ENCODE measurements at places on chromosomes 11 and 22.

GRCh38 chr11:22433094-22433455 is 94.9 kb downstream of the SLC17A6 start:
- DNase-seq, result no peak

- DNase-seq, result no peak
These were observed 1.2 kb downstream of the RAG2 start for GRCh38 chr11:36596880-36597279.

DNA sequence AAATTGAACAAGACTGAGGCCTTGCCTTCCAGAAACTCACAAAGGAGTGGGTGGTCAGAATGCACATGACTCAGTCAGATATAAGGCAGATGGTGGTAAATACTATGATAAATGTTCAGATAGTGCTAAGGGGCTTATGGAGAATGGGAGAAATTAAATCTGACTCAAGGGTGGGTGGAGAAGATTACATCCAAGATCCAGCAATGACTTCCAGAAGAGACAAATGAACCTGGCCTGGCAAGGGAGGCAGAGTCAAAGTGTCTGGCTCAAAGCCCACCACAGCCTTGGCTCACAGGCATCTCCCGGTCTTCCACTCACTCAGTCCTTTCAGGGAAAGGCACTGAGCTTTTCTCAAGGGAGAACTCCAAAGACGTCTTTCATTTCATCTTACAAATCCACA is 6.1 kb upstream of the ZBTB16 start:
- no peak for DNase-seq

DNA sequence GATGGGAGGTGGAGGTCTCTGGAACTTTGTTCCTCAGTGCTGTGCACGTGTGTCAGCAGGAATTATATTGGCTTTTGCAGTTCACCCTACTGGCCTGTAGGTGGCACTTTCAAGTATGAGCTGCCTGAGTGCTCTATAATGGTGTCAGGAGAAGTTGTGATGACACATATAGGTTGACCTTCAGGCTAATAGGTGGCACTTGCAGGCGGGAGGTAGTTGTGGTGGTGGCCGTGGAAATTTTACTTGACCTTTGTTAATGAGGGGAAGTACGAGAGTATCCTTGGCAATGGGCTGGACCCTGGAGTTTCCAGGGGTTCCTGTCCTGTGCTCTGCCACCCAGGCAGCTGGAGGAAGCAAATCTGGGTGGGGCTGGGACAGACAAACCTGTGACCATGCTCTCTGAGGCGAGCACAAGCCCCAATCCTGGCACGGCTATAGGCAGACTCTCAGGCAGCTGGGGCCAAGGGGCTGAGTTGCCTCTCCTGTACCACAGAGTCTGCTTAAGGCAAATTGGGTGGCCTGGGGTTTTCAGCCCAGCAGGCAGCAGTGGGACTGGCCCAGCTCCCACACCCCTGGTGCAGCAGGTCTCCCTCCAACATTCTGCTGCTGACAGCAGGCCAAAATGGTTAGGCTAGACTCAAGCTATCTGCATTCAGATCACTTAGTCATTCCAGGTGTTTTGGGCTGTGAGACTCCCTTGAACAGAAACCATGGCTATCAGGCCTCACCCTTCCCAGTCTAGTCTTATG is 147.5 kb upstream of the CTSC start:
- DNase-seq, result no peak

- DNase-seq, result no peak
These were observed 32.1 kb upstream of the PCF11 start for GRCh38 chr11:83124636-83125424.

GRCh38 chr11:44417731-44418455 is 108.0 kb upstream of the ALX4 start:
- no peak for DNase-seq

DNA sequence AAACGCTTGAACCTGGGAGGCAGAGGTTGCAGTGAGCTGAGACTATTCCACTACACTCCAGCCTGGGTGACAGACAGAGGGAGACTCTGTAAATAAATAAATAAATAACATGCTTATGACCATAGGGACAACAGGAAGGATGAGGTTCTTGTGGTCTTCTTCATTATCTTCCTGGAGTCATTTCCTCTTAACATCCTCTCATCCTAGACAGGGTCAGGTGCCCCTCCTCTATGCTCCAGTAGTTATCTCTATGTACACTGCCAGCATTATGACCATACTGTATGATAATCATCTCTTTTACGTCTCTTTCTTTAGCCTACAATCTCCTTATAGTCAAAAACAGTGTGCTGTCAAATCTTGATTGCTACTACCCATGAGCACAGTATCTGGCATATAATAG is 17.7 kb downstream of the RAB30 start:
- DNase-seq, result no peak

DNA sequence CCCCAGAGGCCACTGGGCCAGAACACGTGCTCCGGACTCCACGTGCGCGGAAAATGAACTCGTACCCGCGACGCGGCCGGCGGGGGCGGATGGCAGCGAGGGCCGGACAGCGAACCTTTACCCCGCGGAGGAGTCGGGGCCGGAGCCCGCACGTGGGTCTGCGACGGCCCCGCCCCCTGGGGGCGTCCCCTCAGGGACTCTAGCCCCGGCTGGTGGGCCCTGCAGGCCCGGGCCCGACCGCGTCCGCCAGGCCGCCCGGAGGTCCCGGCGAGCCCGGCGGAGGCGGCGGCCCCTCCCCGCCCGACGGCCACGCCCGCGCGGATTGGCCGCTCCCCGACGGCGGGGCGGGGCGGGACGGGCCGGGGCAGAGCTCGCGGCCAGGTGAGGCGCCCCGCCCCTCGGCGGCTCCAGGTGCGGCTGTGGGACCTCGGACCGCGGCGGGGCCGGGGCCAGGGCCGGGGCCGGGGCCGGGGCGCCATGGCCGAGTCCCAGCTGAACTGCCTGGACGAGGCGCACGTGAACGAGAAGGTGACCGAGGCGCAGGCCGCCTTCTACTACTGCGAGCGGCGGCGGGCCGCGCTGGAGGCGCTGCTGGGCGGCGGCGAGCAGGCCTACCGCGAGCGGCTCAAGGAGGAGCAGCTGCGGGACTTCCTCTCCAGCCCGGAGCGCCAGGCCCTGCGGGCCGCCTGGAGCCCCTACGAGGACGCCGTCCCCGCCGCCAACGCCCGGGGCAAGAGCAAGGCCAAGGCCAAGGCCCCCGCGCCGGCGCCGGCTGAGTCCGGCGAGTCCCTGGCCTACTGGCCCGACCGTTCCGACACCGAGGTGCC is at the start of gene FAM83F:
Gene FAM83F, plus strand, starts transcription at position 389 of the 827 bp plus-strand sequence. Its CDS starts 89 bp downstream, at position 478.
- DNase-seq, result peak; percentile 22

DNA sequence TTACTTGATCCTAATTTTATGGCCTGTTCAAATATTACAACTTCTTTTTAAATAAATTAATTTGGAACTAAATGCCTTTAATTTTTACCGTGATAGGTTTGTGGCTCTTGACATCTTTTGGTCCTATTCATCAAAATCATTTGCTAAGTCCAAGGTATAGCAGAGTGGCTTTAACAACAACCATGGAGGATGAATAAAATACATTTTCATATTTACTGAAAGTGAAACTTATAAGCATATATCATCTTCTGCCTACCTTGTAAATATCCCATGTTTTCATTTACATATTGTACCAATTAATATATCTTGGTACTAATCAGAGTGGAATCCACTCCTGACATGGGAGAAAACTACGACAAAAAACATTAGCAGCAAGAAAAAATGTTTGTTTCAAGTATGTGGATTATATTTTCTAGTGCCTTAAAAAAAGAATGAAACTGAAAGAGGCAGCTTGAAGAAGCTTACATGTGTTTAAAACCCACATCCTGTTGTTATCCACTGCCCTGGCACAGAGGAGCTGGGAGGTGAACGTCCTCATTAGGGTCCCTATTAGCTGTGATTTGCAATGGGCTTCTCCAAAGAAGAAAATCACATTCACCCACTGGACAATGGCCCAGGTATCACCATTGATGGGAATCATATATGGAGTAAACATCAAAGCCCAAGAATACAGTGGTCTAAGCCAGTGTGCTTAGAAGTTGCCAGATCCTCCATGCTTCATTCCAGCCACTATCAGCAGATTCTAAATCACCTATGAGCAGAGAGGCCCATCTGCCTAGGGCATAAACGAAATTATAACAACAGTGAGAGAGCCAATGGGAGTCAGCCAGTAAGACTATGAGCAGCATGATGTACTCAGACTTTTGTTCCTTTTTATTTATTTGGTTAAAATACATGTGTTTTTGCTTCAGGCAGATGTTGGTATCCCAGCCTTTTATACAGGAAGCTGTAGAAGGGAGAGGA is 84.7 kb downstream of the MAML2 start:
- DNase-seq, result no peak

DNA sequence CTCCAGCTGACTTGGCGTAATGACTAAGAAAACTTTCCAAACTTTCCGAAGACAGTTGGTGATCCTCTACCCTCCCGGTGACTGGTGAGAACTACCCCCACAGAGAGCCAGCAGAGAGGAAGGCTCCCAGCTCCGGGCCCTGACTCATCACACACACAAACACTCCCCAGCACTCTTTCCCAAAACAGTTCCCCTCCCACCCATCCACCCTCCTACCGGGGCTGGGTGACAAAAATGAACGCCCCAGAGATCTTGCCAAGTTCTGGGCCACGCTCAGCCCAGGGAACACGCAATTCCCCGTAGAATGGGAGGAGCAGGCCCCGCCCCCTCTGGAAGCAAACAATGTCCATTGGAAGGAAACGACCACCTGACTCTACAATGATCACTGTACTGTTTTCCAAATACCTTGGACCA is 21.3 kb upstream of the JAM3 start:
- DNase-seq, result no peak

GRCh38 chr11:88552379-88553062 is 215.0 kb upstream of the CTSC start:
- DNase-seq, result peak; percentile 35

DNA sequence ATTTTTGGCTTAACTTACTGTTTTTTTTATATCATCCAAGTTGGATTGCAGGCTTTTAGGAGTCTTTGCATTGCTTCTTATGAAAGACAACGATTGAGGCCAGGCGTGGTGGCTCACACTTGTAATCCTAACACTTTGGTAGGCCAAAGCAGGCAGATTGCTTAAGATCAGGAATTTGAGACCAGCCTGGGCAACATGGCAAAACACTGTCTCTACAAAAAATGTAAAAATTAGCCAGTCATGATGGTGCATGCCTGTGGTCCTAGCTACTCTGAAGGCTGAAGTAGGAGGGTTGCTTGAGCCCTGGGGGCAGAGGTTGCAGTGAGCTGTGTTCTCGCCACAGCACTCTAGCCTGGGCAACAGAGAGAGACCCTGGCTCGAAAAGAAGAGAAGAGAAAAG is 56.6 kb downstream of the BID start:
- no peak for DNase-seq

GRCh38 chr11:96293109-96293508 is 49.9 kb downstream of the MAML2 start:
- DNase-seq, result no peak

DNA sequence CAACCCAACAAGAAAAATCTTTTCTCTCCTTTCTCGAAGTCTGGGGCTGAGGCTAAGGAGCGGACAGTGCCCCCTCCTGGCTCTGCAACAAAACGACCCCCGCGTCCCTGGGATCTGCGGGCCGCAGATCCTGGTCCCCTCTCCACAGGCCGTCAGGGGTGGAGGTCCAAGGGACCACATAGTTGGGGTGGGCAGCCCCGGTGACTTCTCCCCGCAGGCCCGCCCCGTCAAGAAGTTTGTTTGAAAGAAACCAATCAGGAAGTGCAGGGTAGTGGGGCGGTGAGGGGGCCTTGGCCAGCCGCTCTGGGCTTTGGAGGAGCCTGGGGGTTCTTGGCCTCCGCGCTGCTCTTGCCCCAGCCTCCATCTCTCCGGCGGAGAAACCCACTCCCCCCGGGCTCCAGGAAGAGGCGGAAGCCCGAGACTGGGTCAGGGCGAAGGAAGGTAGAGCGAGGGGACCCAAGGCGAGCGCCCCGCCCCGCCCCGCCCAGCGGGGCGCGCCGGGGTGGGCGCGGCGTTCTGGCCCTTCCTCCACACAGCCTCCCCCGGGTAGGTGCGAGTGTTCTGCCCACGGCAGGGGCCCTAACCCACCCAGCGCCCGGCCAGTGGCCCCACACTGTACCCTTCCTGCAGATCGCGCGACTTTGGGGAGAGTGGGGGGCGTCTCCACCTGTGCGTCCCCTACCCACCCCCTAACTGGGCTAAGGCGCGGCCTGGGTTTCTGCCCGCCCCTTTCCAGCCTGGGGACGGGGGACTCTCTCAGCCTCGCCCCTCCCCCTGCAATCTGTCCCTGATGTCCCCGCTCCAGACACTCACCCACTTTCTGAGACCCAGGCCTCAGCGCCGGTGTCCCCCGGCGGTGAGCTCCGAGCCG is 1.3 kb downstream of the TP53I11 start:
- DNase-seq, result peak; percentile 10

DNA sequence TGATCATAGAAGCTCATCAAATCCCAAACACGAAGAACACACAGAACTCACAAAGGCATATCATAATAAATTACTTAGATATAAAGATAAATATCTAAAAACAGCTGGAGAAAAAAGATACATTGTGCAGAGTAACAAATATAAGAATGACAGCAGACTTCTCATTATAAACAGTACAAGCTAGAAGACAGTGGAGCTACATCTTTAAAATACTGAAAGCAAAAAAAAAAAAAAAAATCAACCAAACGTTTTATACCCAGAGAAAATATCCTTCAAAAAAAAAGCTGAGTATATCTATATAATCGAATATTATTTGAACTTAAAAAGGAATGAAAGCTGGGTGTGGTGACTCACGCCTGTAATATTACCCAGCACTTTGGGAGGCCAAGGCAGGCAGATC is 90.0 kb downstream of the SBF2 start:
- no peak for DNase-seq

DNA sequence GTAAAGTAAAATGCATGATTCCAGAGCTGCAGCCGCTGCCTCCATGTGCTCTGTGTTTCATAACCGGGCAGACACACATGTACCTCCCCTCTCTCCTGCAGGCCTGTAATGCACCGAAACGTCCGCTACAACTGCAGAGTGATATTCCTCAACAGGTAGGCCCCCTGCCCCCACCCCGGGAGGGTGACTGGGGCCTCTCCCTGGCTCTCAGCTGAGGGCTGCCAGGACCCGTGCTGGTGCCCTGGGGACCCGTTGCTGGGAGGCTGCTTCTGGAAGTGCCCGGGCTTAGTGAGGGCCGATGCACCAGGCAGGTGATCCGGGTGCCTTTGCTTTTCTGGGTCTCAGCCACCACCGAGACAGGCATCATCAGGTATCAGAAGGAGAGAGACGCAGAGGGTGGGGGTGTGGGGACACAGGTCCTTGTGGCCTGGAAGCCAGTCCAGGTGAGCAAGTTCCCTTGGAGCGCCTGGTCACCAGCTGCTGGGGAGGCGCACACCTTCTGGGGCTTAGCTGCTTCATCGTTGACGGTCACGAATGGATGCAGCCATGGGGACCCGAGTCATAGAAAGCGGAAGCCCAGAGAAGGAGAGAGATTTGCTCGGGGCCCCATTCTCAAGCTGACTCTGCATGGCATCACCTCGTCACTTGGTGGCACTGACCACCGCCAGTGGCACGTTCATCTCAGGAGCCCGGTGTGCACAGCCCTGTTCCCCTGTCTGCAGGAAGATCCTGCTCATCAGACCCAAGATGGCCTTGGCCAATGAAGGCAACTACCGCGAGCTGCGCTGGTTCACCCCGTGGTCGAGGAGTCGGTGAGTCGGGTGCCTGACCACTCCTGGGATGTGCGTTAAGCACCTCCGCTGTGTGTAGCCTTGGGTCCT is 10.6 kb downstream of the NADSYN1 start:
- DNase-seq, result no peak

GRCh38 chr11:121035169-121035755 is 11.4 kb downstream of the TBCEL start:
- no peak for DNase-seq

Measured in stimulated activated CD8-positive, alpha-beta memory T cell treated with anti-CD3 and anti-CD28 coated beads, Interleukin-4, amount 100 ng/mL, for 24 hours (primary cell).